Brain microvascular endothelial cell (primary cell): ENCODE measurements at places on chromosomes 7 and 10.
A peak's percentile ranks its signal among the peaks of the same experiment; 100 is the strongest.

DNA sequence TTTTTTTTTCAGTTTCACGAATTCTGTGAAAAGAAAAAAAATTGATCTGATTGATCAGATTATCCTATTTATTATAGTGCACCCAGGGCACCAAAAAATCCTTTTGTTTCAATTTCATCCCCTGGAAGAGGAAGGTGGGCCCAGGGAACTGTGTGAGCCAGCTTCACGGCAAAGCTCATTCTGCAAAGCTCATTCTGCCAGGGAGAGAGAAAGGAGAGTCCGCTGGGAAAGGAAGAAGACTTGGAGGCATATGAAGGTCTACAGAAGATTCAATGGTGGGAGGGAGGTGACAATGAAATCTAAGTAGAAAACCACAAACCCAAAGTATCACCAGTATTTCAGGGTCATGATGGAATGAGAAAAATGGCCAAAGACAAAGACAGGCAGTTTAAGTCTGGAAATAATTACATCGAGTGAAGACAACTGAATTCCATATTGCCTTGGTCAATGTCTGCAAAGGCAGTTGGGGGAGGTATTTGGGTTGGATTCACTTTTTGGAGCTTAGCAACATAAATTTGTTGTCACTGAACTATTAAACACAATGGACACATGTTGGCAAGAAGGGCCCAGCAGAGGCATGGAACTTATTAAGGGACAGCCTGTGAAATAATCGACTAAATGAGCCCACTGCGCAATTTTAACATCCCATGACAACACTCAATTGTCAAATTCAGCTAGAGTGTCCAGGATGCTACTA is 587.8 kb upstream of the MKI67 start:
- no peak for DNase-seq

DNA sequence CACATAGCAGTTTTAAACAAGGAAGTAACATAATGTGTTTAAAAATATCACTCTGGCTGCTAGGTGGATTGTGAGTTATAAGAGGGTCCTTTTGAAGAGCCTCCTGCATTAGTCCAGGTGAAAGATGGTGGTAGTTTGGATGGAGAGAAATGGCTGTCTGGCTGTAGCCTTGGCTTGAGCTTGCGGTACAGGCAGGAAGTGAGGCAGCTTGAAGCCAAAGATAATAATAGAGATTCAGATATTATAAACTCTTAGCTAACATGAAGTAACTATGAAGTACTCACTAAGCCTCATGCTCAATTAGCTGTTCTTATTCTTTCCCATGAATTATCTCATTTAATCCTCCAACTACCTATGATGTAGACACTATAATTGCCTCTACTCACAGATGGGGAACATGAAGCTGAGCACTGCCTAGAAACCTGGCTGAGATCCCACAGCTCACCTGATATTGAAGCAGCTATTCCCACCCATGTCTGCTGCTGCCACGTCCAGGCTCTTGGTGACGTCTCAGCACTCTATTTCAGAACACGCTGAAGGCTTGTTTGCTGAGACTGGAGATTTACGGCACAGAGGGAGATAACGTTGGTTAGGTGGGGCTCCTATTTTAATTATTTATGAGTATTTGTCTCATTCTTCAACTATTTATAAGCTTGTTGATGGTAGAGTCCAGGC is 10.4 kb downstream of the C10orf120 start:
- DNase-seq, result no peak

GRCh38 chr7:99543916-99544315 is 8.0 kb downstream of the FAM200A start:
- no peak for DNase-seq

- DNase-seq, result peak; percentile 83
Observed at GRCh38 chr10:103661198-103661950, 167.9 kb downstream of the NEURL1 start.

GRCh38 chr7:81690688-81691087 is 79.2 kb downstream of the HGF start:
- DNase-seq, result no peak

- DNase-seq, result no peak
Observed at GRCh38 chr10:10985361-10985760, 32.3 kb upstream of the CELF2 start.

DNA sequence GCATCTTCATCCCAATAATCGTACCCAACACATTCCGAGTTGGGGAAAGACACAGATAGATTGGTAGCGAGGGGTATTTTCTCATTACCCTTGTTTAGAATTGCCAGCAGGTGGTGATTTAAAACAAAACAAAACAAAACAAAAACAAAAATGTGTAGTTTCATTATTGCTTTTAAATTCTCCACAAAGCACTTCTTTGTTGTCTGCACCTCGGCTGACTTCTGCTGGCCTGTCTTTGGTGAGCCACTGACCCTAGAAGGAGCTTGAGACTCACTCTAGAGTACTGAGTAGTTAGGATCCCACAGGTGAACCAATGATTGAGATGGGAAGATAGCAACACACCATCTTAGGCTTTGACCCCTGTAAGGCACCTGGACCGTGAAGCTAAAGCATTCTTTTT is 105.4 kb upstream of the BET1 start:
- no peak for DNase-seq

DNA sequence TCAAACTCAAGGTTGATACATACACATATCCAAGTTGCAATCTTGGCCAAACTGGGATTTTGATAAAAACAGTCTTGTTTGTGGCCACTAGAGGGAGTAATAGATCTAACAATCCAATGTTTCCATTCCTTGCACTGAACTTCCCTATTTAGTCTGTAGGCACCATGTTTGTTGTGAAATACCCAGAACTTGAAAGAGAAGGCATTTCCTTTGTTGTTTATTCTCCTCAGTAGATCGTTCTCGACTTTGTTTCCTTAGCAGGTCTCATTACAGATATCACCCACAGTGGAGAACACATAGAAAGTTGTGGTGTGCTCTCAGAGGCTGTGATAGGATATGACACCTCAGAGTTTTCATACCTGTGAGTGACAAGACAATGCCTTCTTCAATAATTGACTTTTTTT is 70.3 kb upstream of the MXI1 start:
- peak; percentile 67 for DNase-seq

DNA sequence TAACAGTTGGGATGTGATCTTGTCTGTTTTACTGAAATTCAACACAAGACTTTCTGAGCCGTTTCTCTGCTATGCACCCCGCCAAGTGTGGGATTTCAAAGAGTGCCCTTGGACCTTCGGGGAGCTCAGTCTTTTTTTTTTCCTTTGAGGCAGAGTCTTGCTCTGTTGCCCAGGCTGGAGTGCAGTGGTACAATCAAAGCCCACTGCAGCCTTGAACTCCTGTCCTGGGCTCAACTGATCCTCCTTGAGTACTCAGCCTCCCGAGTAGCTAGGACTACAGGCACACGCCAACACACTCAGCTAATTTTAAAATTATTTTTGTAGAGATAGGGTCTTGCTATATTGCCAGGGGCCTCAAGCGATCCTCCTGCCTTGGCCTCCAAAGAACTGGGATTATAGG is 162.9 kb downstream of the BAMBI start:
- no peak for DNase-seq

- no peak for DNase-seq
Observed at GRCh38 chr10:87534173-87534858, 29.6 kb downstream of the MINPP1 start.

- no peak for DNase-seq
Observed at GRCh38 chr7:50317221-50317678, 12.7 kb downstream of the IKZF1 start.

DNA sequence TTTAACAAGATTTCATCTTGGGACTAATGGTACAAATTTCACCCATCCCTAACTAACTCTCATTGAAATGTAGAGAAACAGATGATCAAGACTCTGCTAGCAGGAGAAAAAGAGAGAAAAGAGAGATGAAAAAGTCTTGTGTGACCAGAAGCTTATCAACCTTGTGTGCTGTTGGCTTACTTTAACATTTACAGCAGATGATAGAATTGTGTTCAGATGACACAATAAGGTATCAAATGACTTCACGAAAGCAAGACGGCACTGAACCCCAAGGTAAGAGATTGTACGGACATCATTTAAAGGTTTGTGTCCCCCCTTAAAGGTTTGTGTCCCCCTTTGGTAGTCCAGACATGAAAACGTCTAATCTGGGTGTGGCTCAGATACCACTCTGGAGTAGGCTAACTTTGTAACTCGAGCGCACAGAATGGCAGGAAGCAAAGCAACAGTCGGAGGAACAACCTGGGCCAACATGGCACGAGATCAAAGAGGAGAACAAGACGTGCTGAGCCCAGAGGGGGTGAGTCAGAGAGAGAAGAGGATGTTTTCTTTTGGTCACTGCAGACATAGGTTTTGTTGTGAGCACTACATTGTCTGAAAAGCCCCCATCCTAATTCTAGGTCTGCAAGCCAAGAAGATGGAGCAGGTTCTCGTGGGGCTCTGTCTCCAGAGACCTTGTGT is 10.4 kb upstream of the LMBR1 start:
- peak; percentile 34 for DNase-seq

- peak; percentile 24 for DNase-seq
Observed at GRCh38 chr10:114174695-114175188, 739 bp upstream of the CCDC186 start.

- DNase-seq, result peak; percentile 76
Observed at GRCh38 chr7:77258014-77258413, 58.4 kb upstream of the FGL2 start.

- no peak for DNase-seq
Observed at GRCh38 chr10:110141871-110142635, 65.4 kb upstream of the MXI1 start.

DNA sequence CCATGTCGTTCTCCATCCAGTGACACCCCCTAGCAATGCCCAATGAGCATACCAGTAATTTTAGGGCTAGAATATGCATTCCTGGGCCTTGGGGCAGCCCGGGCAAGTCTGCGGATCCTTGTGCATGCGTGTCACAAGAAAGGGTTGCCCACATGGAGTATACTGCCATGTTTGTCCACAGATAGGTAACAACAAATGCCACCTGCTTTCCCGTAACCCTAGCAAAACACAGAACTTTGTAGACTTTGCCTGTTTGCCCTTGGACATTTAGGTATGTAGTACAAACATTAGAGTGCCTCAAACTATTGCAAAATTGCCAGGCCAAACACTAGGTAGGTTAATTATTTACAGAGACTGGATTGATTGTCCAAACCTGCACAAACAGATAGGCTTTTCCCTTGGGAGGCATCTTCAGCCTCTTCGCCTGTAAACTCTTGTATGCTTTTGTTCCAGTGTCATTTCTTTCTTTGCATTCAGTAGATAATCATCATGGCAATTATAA is 117.0 kb downstream of the ADCY1 start:
- DNase-seq, result no peak

- DNase-seq, result no peak
Observed at GRCh38 chr10:132699411-132700155, 86.4 kb downstream of the NKX6-2 start.

GRCh38 chr7:2099048-2099957 is 133.4 kb downstream of the MAD1L1 start:
- no peak for DNase-seq
